ENCODE measurements at places on chromosomes 16 and 17.

DNA sequence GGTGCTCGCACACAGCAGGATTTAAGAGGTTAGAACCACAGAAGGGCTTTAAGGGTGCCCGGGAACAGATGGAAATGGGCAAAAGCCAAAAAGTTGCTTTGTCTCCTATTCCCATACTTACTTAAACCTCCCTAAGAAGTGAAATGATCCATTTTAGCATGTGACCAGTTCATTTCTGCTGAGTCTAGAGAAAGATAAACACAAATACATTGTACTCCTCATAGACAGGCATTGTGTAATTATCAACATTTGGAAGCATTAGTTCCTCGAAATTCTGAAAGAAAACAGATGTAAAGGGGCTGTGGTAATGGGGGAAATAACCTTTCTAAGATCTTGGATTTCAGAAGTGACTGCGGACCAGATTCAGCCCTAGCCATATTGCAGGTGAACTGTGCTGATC lies 178.3 kb downstream of the CYB561 start:
- DNase-seq: no peak

GRCh38 chr17:36214918-36215317 lies 4.1 kb downstream of the CCL4L2 start:
- peak; percentile 5 for DNase-seq

- DNase-seq: no peak
Observed at GRCh38 chr16:3113765-3114479, 1.5 kb downstream of the ZNF205 start.

DNA sequence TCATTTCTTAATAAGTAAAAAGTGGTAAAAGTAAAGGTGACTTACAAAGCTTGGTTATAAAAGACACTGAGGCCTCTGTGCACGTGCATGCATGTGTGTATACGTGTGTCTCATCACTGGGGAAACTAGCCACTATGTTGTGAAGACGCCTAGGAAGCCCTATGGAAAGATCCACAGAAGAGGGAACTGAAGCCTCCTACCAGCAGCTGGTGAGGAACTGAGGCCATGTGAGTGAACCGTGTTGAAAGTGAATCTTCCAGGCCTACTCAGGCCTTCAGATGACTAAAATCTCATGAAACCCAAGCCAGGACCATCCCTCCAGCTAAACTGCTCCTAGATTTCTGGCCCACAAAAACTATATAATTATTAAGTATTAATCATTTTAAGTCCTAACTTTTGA lies 23.7 kb downstream of the PHLPP2 start:
- DNase-seq: no peak

DNA sequence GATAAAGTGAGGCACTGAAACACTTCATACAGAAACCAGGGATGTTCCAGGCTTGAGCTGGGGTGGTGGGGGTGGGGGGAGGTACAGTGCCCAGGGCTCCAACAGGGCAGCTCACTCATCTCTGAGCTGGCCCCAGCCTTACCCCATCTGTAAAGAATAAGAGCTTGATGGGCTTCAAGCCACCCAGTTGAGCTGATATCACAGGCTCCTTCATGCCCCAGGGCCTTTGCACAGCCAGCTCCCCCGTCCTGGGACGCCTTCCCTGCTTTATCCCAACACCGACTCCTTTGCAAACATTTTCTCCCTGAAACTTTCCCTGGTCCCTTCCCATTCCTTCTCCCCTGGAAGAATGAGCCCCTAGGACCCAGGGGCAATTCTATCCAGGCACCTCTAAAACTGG lies 261.7 kb downstream of the PARN start:
- no peak for DNase-seq

DNA sequence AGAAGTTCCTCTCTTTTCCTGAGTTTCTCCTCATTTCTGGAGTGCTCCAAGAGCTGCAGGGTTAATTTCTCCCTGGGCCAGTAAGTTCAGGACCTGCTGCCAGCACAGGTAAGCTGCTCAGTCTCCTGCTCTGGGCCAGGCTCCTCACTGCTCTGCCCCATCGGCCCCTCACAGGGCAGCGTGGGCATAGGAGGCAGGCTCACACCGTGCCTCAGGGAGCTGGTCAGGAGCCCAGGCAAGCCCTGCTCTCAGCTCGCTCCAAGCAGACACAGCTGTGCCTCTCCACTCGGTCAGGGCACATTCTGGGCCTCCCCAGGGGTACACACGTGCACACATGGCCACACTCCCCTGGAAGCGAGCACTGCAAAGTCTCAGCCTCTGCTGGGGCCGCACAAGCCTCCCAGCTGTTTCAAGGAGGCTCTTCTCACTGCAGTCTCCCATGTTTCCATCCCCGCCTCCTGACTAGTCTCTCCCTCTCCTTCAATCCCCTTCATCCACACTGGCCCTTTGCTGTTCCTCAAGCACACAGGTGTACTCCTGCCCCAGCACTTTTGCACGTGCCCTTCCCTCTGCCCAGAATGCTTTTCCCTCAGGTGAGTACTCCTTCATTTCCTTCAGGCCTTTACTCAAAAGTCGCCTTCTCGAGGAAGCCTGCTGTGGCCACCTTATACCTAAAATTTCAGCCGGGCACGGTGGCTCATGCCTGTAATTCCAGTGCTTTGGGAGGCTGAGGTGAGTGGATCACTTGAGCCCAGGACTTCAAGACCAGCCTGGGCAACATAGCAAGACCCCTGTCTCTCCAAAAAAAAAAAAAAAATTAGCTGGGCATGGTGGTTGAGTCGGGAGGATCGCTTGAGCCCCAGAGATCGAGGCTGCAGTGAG lies 53.2 kb downstream of the AKAP1 start:
- DNase-seq: no peak

DNA sequence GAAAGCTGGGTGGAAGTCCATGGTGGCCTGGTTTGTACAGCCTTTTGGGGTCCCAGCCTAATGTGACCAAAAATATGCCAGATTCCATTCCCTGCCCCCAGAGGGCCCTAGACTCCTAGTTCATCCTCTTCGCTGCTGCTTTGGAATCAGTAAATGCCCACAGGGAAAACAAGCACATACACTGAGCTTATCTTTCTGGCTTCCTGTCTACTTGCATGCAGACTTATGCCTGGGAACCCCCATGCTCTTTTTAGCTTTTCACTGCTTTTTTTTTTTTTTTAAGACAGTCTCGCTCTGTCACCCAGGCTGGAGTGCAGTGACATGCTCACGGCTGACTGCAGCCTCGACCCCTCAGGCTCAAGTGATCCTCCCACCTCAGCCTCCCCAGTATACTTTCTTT lies 6.2 kb upstream of the CD300LG start:
- no peak for DNase-seq

- no peak for DNase-seq
Observed at GRCh38 chr16:2663553-2664546, 18.5 kb upstream of the KCTD5 start.

- DNase-seq: no peak
Observed at GRCh38 chr17:8121407-8121680, 2.6 kb downstream of the HES7 start.

GRCh38 chr17:48426761-48427500 lies 3.1 kb downstream of the SKAP1 start:
- no peak for DNase-seq

- no peak for DNase-seq
Observed at GRCh38 chr17:36812762-36813161, 124.5 kb upstream of the LHX1 start.

- no peak for DNase-seq
Observed at GRCh38 chr16:49431040-49431439, 57.4 kb downstream of the C16orf78 start.

DNA sequence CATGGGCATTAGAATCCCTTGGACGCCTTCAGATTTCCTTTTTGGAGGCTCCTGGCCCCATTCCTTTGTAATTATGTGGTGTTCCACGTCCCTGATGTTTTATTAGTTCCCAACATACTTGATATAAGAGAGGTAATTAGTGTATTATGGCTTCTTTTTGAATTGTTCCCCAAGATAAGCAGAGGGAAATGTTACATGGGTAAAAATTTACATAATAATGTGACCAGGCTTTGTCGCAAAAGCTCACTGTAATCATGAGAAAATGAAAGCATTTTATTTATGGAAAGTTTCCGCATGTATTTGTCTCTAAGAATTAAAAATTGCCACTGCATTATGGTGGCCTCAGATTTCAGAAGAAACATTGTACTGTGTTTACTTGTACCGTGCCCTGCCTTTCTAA lies 177.8 kb downstream of the PRKCA start:
- DNase-seq: no peak

GRCh38 chr17:7993972-7994589 lies 8.3 kb upstream of the GUCY2D start:
- DNase-seq: no peak

- no peak for DNase-seq
Observed at GRCh38 chr16:67924140-67924906, 7.3 kb downstream of the CTRL start.

- no peak for DNase-seq
Observed at GRCh38 chr17:12580640-12581039, 85.0 kb upstream of the MYOCD start.

DNA sequence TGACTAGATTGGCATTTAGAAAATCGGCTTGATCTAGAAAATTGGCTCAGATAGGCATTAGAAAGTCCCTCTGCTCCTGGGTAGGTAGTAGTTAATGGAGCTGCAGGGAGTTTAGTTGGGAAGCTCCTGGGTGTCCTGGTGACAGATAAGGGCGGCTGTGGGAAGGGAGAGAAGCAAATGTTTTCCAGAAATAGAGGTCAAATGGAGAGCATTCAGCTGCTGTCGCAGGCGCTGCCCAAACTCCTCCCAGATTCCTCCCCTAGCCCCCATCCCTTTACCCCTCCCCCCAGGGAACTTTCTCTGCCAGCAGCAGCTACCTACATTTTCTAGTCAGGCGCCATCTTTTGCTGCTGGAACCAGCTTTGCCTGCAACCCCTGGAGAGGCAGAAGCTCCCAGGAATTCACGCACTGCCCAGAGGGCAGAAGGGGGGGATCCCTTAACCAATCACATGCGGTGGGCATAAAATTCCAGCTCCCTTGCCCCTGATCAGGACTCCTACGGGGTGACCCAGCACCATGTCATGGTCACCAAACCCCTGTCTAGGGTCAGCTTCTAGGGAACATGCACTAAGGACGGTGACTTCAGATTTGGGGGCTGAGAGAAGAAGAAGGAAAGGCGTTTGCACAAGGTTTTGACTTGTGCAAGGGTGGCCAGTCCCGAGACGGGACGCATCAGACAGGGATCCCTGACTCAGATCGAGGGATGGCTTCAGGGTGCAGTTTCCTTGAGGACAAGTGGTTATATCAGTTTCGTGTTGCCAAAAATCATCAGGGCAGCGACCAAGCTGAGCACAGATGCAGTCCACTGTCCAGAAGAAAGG lies 43.8 kb downstream of the SOCS1 start:
- no peak for DNase-seq

DNA sequence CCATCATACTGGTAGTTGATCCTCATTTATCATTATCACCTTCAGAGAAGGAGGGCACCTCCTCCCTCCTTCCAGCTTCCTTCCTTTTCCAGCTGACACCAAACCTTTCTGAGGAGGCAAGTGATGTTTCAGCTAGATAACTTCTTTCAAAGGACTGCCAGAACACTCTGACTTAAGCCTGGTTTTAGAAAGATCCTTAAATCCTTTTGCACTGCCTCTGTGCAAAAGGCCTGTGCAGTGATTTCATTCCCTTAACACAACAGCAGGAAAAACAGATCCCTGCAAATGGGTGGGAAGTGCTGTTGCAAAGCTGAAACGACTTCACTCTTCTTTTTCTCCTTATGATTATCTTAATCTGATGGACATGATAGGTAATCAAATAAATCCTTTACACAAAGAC lies 7.1 kb upstream of the KRT23 start:
- DNase-seq: no peak

DNA sequence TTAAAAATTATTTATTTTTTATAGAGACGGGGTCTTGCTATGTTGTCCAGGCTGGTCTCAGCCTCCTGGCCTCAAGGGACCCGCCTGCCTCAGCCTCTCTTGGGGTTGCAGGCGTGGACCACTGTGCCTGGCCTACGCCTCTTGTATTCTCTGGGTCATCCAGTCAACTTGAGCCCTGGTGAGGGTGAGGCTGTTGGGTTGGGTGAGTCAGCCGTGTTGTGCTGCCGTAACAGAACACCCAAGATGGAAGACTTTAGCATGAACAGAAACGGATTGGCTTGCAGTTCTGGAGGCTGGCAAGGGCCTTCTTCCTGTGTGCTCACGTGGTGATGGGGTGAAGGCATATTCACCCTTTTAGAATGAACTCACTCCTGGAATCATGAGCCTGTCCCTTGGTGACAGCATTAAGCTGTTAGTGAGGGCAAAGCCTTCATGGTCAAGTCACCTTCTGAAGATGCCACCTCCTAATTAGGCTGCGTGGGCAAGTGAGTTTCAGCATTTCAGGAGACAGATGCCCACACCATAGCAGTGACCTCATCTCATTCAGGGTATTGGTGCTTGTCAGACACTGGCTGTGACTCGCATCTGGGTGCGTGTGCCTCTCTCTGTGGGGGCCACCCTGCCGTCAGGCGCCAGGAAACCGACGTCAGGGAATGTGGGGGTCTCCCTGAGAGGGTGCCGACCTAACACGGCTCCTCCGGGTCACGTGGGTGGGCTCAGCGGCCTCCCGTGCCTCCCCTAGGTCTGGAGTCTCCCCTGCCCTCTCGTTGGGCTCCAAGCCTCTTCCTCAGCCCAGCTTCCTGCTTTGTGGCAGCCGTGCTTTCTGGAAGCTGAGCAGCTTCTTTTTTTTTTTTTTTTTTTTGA lies 49.8 kb downstream of the WDR45B start:
- DNase-seq: no peak

- peak; percentile 74 for DNase-seq
Observed at GRCh38 chr16:31430380-31431052, 2.4 kb upstream of the COX6A2 start.

GRCh38 chr17:9979463-9979995 lies 74.5 kb upstream of the RCVRN start:
- no peak for DNase-seq

DNA sequence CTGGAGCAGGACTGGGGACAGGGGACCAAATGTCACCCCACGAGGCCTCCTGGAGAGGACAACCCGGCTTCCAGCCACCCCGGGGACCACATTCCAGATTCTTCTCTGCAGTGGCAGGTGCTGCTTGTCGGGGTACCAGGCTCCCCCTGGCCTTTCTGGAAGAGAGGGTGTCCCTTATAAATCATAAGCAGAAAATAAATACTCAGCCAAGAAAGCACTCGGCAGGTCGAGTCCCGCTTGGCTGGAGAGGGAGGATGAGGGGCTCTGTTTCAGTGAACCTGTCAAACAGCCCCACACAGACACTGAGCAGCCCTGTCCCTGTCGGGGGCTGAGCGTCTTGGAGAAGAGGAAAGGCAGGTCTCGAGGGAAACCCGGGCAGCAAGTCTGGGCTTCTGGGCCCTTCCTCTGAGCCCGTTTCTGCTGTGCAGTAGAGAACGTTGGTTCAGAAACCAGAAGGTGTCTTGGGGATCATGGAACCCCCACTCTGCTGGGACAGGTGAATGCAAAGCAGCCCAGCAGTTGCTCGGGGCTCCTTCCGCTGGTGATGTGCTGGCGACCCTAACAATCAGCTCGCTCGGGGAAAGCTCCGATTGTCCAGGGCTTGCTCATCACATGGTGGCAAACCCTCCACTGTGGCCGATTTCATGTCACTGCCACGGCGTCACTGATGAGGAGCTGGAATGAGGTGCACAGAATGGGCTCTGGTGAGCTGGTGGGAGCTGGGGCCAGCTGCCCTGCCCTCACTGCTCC lies 36.6 kb downstream of the COX4I1 start:
- DNase-seq: no peak
